Stromal cell of bone marrow (primary cell): ENCODE measurements at places on chromosomes 2 and 18.

- no peak for DNase-seq
These were observed 498 bp downstream of the TGOLN2 start for GRCh38 chr2:85327160-85327821.

- no peak for DNase-seq
These were observed 18.4 kb downstream of the RBKS start for GRCh38 chr2:27871802-27872201.

DNA sequence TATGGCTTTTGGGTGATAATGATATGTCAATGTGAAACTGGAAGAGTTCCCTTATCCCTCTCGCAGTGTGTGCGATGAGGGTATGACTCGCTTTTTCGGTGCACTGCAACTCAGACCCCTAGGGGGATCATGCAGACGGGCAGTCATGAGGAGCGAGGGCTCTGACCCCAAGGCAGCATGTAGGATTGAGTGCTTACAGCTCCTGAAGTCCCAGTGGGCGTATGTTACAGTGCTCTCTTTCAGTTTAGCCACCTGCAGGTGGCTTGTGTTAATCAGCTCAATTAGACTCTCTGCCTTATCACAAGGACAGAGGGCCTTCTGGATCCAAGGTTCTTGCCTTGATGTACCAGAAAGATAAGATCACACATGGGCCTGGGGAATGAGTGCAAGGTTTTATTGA lies 1269.9 kb upstream of the GYPC start:
- no peak for DNase-seq

GRCh38 chr18:22711192-22711685 lies 221.9 kb upstream of the RBBP8 start:
- DNase-seq = peak; percentile 56

- DNase-seq = no peak
These were observed 657.0 kb downstream of the ARHGAP15 start for GRCh38 chr2:143786026-143786765.

GRCh38 chr2:73106791-73107190 lies 6.0 kb downstream of the RAB11FIP5 start:
- no peak for DNase-seq

- no peak for DNase-seq
These were observed 3.8 kb downstream of the KCNE4 start for GRCh38 chr2:223055836-223056235.

GRCh38 chr2:215356948-215357461 lies 45.1 kb downstream of the ATIC start:
- no peak for DNase-seq

GRCh38 chr2:187475499-187476248 lies 27.6 kb upstream of the CALCRL start:
- DNase-seq = peak; percentile 15

GRCh38 chr18:63438181-63438580 lies 15.9 kb upstream of the VPS4B start:
- no peak for DNase-seq

GRCh38 chr2:108960006-108960405 lies 29.0 kb downstream of the EDAR start:
- DNase-seq = no peak

- no peak for DNase-seq
These were observed 97.1 kb downstream of the TXNL1 start for GRCh38 chr18:56541340-56541739.

GRCh38 chr2:204436230-204436629 lies 109.0 kb upstream of the PARD3B start:
- DNase-seq = no peak
